ENCODE measurements at places on chromosomes 2 and 18.
A peak's percentile ranks its signal among the peaks of the same experiment; 100 is the strongest.

GRCh38 chr2:172012677-172013391 is 13.1 kb downstream of the METAP1D start:
- DNase-seq = no peak

- no peak for DNase-seq
Measured at GRCh38 chr2:80348953-80349352, 44.4 kb upstream of the LRRTM1 start.

GRCh38 chr2:53969968-53970723 is 647 bp downstream of the PSME4 start:
- peak; percentile 23 for DNase-seq

- DNase-seq = no peak
Measured at GRCh38 chr2:83191316-83191715, 1267.8 kb downstream of the SUCLG1 start.
